ENCODE measurements at places on chromosomes 7 and 10.

GRCh38 chr10:17206210-17206709, 4.8 kb upstream of the TRDMT1 start:
- no peak for DNase-seq

DNA sequence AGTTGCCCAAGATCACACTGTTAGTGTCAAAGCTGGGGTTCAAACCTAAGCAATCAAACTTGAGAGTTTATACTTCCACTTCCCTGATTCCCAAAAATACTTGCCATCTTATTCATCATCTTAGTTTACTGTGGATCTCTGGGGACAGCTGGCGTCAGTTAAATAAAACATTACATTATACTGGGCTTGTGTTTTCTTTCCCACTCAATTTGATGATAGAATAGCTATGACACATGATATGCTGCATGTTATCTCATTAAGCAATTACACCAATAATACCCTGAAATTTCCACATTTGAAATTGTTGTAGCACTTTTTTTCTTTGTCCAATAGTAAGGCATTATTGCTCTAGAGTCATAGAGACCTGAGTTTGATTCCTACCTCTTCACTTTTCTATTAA, 62.9 kb upstream of the MXI1 start:
- no peak for DNase-seq

DNA sequence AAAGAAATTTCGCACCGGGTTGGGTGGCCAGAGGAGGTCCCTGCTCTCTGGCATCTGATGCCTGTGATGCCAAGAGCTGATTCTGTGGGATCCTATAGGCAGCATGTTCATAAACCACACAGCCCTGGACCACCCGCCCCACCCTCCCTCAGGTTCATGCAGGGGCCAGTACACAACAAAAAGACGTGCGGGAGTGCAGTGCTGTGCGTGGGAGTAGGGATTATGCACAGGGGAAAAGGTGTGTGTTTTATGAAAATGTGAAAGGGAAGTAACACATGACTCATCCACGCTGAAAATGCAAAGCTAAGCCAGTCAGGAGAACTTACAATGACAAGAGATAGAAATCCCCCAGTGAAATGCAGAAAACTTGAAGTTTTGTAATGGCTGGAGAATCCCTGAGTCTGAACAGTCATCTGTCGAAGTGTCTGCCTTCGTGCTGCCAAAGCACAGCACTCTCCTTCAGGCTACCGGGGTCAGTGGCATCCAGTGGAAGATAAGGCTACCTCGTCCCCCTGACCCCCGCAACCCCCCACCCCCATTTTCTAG, 1.1 kb downstream of the KIAA1217 start:
- DNase-seq = no peak

DNA sequence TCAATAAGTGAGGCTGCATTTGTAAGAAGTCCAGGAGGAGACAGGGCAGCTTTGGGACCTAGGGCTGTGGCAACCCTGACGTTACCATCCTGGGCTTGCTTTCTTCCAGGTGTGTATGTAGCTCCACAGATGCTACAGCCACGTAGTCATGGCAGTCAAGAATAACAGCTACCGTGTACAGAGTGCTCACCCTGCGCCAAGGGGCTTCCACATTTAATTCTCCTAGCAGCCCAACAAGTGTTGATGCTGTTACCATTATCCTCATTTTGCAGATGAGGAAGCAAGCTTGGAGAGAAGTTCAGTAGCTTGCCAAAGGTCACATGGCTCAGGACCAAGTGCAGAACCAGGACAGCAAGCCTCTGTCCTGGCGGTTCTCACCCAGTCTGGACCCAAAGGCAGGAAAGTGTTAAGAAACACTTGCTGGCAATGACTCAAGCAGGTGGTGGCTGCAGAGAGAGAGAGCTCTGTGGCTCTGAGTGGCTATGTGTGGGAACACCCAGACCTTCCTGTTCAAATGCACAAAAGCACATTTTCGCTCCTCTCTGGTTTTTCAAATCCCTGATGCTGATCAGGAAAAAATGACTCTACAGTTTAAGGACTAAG, 89.8 kb downstream of the CREM start:
- DNase-seq = no peak

DNA sequence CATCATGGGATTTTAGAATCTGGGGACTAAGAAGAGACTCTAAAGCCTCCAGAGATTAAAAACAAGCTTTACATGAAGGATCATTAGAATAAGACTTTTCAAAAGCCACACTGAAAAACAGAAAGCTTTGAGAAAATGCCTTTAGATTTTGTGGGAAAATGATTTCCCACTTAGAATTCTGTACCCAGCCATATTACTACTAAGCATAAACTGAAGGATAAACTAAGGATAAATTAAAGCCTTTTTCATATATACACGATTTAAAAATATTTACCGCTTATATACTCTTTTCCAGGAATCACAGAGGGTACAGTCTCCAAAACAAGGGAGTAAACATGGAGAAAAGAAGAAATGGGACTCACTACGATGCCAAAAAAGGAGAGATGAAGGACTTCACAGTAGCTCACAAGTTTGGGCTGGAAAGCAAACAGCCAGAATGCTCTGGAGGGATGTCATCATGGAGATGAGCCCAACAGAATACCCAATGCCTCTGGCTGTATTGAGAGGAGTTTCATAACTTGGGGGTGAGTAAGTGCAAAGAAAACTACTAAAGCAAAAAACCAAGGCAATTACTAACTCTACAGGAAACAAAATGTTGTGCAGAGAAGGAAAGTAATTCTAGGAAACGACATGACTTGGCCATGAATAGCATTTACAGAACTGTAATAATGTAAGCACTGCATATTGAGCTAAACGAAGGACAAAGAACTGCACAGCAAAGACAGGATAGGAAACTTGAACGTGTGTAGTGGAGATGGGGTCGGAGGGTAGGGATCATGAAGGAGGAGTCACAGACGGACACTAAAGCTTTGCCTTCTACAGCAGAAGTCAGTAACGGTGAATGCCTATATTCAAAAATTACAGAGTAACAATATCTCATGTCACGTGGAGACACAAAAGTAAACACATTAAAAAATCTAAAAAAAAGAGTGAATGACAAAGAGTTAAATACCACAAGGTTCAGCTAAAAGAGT, 61.4 kb upstream of the ASAH2 start:
- DNase-seq = no peak

DNA sequence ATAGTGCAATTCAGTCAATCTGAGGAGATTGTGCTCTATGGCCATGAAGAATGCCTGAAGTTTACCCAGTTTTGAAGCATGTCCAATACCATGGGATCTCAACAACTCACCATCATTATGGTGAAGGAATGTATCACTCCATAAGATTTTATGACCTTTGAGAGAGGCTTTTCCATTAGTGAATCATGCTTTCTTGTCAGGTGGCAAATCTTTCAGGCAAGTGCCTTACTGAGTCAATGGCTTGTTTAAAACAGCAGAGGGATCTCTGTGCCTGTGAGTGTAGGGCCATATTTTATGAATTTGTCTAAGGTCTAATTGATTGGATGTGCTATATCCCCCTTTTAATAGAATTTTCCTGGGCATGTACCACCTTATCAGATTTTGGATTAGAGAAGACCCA, 131.5 kb downstream of the CCDC7 start:
- DNase-seq = no peak

GRCh38 chr7:108522780-108523179, 3.2 kb downstream of the PNPLA8 start:
- DNase-seq = no peak

- DNase-seq = no peak
These were observed 824.5 kb downstream of the CCSER2 start for GRCh38 chr10:85152911-85153310.

- no peak for DNase-seq
These were observed 120.8 kb downstream of the CDH23 start for GRCh38 chr10:71517298-71518169.

- DNase-seq = no peak
These were observed 2.2 kb downstream of the HPS6 start for GRCh38 chr10:102067091-102067916.

GRCh38 chr10:91635401-91636400, 2.8 kb upstream of the PPP1R3C start:
- DNase-seq = peak; percentile 33

GRCh38 chr10:29328983-29329382, 40.1 kb downstream of the LYZL1 start:
- DNase-seq = no peak

GRCh38 chr10:93222211-93222754, 148.6 kb downstream of the CYP26A1 start:
- no peak for DNase-seq

DNA sequence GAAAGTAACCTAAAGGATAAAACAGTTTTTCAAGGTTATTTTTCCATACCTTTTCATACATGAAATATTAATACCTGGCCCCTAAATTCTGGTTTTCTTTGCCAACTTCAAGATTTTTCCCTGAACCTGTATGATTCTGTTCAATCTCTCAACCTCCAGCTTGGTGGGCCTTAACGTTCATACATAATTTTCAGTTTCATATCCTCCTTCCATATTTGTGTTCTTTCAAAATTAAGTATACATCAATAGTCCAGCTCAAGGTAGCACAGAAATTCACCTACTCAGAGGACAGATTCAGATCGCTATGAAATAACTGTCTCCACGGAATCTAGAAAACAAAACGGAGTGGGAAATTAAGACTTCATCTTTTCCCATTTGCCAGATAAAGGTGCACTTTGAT, 505.8 kb upstream of the GHITM start:
- no peak for DNase-seq

DNA sequence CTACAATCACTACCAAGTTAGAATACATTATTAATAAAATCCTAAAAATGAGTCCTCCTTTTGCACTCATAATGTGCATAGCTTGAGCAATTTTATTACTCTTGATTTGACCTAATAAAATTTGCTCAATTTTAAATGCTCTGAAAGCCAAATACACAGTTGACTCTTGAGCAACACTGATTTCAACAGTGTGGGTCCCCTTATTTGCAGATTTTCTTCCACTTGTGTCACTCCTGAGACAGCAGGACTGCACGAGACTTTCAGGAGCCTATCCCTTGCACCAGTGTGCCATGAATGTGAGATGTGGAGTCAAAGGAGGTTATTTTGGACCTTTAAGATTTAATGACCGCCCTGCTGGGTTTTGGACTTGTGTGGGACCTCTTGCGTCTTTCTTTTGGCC, 23.2 kb downstream of the RNF216 start:
- no peak for DNase-seq

DNA sequence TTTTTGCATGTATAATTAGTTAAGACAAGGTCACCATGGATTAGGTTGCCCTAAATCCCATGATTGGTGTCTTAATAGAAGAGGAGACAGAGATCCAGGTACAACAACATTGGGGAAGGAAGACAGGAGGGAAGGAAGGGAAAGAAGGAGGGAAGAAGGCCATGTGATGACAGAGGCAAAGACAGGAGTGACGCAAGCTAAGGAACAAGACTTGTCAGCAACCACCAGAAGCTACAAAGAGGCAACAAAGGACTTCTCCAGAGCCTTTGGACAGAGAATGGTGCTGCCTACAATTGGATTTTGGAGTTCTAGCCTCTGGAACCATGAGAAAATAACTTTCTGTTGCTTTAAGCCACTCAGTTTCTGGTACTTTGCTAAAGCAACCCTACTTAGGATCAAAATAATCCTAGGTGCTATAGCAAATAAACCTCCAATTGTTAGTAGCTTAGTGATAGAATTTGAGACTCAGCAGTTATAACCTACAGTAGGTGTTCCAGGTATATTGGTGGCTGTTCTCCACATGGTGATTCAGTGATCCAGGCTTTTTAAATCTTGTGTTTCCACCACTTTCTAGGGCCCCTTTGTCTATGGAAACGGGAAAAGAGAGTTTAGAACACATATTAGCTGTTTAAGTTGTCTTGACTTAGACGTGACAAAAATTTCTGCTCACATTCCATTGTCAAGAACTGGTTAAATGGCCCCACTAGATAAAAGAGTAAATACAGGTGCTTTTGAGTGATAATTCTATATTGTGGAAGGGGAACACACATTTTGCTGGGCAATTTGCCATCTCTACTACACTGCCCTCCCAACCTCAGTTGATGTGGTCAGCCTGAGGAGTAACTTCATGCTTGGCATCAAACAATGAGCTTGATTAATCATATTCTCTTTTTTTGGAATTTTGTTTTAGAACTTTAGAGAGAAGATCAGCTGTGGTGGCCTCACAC, 70.5 kb upstream of the SP4 start:
- DNase-seq = no peak

- DNase-seq = no peak
These were observed 94.0 kb downstream of the ELMO1 start for GRCh38 chr7:37354656-37355131.

DNA sequence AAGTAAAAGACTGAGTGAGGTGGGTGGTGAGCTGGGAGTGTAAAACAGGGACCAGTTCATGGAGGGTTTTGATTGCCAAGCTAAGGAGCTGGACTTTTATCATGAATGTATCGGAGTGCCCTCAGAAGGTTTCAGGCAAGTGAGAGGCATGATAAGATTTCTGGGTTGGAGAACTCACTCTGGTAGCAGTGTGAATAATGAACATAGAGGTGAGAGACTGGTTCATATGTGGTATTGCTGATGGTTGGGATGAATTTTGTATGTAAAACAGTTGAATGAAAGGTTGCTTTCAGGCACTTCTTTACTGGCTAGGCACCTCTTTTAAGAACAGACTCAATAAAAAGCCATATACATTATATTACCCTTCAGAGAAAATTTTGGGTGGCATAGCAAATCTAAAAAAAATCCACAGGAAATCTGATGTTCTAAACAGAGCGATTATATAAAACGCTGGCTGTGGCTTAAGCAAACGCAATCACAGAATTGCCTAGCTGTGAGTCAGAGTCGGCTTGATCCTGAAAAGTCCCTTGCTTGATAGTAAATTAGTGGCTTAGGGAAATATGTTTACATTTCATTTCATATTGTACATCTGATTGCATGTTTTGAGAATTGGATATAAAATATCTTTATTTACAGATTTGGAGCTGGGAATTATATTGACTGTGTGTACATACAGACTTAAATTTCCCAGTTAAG, 92.9 kb upstream of the HDAC9 start:
- DNase-seq = no peak

- no peak for DNase-seq
These were observed 82.8 kb upstream of the TNS3 start for GRCh38 chr7:47664650-47665195.

GRCh38 chr7:24069751-24070150, 214.2 kb upstream of the NPY start:
- no peak for DNase-seq

- DNase-seq = no peak
These were observed 203.0 kb upstream of the MEOX2 start for GRCh38 chr7:15889507-15889906.

Measured in NCI-H1417 treated with DMSO at 0.1 percent for 48 hours (cell line).